Hematopoietic multipotent progenitor cell treated with erythropoietin and hydrocortisone succinate and interleukin-3 and kit ligand, for 6 days (in vitro differentiated cells): ENCODE measurements at places on chromosomes 1 and 21.

- DNase-seq: no peak
Measured at GRCh38 chr1:22247527-22248245, 104.8 kb upstream of the WNT4 start.

GRCh38 chr1:102655034-102655433 is 453.3 kb downstream of the COL11A1 start:
- no peak for DNase-seq

- no peak for DNase-seq
Measured at GRCh38 chr1:236623371-236624166, 19.3 kb upstream of the HEATR1 start.

DNA sequence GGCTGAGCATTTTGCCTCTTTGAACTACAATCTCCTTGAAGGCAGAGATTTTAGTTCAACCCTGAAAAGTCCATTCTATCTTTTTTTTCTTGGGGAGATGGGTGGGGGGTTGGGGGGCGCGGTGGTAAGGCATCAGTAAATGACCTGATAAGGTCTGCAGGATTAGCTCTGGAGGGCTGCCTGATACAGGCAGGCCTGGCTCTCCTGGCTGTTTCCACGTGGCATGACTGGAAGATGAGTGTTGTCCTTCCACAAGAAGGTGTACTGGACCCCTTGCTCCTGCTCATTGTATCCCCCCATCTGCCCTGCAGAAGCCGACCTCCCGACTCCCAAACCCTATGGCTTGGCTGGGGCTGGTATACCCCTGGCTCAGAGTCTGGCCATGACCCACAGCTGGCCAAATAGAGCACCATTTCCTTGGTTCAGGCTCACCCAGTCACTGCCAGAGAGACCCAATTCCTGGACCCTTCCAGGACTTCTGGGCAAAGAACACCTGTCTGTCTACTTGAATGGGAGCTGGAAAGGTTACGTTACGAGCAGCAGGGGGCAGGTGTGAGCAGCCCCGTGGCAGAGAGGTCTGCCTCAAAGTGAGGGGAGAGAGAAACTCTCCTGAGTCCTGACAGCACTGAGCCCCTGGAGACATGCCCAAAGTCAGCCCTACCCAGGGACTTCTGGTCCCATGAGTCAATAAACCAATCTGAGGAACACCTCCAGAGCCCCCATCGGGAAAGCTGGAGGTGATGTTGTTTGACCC is 17.0 kb downstream of the DHRS3 start:
- peak; percentile 49 for DNase-seq

DNA sequence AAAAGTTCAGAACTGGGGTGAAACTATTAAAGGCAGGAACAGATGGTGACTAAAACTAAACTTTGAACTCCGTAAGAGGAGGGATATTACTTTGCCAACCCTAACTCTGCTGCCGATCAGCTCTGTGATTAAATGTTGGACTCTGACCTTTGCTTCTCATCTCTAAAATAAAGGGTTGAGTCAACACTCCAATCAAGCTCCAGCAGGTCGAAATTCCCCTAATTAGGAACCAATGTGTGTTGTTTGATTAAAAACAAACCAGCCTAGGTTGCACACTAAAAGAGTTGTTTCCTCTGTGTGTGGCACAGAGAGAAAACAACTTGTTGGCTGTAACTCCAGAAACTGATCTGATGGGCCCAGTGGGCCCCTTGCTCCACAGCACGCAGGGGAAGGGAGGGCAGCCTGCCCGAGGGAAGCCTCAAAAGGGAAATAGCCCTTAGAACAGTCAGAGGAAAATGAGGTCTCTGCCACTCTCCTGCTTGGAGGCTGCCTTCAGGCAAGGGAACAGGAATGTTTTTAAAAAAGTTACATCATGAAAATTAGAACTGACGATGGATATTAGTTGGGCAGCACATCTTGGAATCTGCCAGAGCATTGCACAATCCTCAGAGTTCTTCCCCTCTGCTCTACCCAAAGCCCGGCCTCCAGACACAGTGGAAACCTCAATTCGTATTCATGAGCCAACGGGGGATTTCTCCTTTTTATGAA is 69.3 kb downstream of the KCTD3 start:
- DNase-seq: no peak

DNA sequence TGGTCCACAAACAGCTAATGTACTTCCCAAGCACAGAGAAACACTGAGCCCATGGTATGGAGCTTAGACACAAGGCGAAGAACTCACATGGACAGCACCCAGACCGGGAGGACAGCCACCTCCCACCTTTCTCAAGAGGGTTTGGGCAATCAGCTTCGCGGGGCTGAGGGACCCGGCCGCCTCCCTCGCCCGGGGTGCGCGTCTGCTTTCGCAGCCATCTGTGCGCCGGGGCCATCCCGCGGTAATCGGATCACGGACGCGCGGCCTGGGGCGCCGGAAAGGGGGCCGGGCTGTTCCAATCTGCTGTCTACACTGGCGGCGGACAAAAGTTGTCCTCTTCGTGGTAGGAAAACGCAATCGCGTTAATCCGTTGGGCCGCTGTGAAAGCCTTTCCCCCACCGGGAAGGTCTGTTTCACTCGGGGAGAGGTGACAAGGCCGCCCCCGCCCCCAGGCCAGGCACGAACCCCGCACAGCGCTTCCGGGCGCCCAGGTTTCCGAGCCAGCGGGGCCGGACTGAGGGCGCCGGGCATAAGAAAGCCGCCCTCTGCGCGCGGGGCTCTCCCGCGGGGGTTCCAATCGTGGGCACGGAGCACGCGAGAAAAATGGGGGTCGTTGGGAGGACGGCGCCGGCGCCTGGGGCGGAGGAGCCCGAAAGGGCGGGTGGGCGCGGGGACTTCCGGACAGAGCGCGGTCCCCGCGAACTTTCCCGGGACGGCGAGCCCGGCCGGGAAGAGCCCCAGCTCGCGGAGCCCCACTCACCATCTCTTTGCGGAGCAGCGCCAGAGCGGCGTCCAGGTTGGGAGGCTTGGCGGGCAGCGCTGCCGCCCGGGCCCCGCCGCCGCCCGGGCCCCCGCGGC is 664 bp downstream of the FAM89A start:
- peak; percentile 57 for DNase-seq

DNA sequence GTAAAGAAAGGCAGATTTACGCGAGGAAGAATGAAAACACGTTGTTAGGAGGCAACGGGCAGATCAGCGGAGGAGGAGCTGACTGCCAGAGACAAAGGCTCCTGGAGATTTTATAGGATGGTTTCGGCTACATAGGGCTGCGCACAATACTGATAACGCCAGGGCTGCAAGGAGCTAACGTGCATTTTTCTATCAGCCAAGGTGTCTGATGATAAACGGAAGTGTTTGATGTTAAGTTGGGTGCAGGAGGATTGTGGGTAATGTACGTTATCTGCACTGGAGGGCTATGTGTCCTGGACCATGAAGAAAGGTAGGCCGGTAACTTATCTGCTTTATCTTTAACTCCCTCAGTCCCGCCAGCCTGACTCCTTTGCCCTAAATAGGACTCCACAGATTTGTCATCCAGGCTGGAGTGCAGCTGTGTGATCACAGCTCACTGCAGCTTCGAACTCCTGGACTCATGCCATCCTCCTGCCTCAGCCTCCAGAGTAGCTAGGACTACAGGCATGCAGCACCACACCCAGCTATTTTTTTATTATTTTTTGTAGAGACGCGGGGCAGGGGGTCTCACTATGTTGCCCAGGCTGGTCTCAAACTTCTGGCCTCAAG is 29.6 kb downstream of the SETD4 start:
- DNase-seq: no peak

GRCh38 chr1:193662030-193662429 is 475.6 kb upstream of the B3GALT2 start:
- DNase-seq: no peak

DNA sequence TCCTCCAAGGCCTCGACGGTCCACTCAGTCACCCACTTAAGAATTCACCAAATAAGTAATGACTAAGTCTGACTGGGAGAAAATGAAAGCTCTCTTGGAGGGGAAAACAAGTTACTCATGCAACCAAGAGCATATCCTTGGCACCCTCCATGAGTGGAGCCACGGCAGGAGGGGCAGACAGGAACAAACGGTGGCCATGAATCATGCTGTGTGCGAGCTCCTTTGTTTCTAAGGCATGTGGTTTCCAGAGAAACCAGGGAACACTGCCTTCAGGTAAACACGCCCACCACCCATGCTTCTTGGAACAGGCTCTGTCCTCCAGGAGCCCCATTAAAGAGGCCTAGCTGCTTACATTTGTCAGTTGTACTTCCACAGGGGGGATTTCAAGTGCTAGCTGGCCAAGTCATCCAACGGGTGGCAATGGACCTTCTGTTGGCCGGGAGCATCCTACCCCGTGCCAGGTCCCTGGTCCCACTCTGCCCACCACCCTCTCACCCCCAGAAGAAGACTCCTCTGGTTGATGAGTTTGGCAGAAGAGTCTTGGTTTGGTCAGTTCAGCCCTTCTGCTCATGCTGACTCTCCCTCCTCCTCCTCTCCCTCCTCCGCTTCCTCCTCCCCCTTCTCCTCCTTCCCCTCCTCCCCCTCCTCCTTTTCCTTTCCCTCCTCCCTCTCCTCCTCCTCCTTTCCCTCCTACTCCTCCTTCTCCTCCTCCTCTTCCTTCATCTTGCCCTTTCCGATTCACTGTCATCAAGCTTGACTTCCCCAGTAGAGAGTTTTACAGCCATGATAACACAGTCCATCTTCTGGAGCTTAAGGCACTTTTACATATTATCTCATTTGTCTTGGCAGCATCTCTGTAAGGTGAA is 107.6 kb downstream of the CCDC185 start:
- DNase-seq: no peak

DNA sequence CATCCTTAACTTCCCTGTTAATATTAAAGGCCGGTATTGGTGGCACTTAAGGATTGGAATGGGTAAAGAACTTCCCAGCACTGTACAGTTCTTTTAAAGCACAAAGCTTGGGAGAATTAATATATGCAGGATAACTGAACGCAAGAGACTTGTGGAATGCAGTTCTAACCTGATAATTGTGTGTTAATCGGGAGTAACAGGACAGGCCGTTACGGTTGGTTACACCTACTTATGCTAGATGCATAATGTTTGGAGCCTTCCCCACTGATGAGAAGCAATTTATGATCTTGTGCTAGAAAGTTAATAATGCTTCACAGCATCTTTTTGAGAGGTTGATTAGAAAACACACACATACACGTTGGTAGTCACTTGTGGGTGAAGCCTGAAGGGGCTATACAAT is 7.0 kb downstream of the CHTOP start:
- DNase-seq: no peak
